ENCODE measurements at places on chromosomes 11 and 22. TPM values are rescaled to one million over a fixed set of nuclear protein-coding genes. Genes with fewer than 3 reads are reported as not detected.

MAP6 gene
- total RNA-seq = 22.5 TPM

- no peak overlapping the region for H3K4me3 ChIP-seq
- H3K36me3 ChIP-seq = no peaks in the 10 kb centered on the region
- H3K27me3 ChIP-seq = no peaks in the 10 kb centered on the region
- H3K4me1 ChIP-seq = no peaks in the 10 kb centered on the region
- no peak overlapping the region for H3K27ac ChIP-seq
- no peak for DNase-seq
Measured at GRCh38 chr11:62390722-62391121, 28.1 kb upstream of the SCGB1A1 start.

GRCh38 chr22:49344161-49344560 is 483.5 kb downstream of the BRD1 start:
- no peaks in the 10 kb centered on the region for H3K4me1 ChIP-seq
- H3K4me3 ChIP-seq = no peak overlapping the region
- DNase-seq = no peak
- H3K27ac ChIP-seq = no peak overlapping the region
- no peaks in the 10 kb centered on the region for H3K36me3 ChIP-seq

DNA sequence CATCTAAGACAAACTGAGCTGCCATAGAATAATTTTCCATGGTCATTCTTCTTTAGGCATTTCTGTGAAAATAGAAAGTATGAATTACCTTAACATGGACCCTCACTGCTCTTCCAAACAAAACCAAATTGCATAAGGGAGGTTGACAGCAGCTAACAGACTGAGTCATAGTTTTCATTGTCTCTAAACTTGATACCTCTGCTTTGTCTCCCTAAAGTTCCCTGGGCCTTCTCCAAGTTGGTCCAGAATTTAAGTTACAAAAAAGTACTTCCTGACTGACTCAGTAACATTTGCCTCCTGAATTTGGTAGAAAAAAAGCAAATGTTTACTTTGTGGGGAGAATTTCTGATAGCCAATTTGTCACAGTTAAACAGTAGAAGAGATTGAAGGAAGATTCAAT is 3.0 kb downstream of the OR8D1 start:
- H3K27me3 ChIP-seq = no peaks in the 10 kb centered on the region
- DNase-seq = no peak
- no peak overlapping the region for H3K27ac ChIP-seq
- H3K4me3 ChIP-seq = no peak overlapping the region
- H3K4me1 ChIP-seq = no peaks in the 10 kb centered on the region
- no peaks in the 10 kb centered on the region for H3K36me3 ChIP-seq

- H3K27me3 ChIP-seq = no peaks in the 10 kb centered on the region
- H3K36me3 ChIP-seq = no peaks in the 10 kb centered on the region
- H3K4me1 ChIP-seq = no peaks in the 10 kb centered on the region
- DNase-seq = no peak
Measured at GRCh38 chr11:21806508-21806907, 386.4 kb upstream of the ANO5 start.
